ENCODE measurements at places on chromosomes 2 and 18.

- DNase-seq = no peak
These were observed 49.4 kb downstream of the AGAP1 start for GRCh38 chr2:235543128-235543750.

DNA sequence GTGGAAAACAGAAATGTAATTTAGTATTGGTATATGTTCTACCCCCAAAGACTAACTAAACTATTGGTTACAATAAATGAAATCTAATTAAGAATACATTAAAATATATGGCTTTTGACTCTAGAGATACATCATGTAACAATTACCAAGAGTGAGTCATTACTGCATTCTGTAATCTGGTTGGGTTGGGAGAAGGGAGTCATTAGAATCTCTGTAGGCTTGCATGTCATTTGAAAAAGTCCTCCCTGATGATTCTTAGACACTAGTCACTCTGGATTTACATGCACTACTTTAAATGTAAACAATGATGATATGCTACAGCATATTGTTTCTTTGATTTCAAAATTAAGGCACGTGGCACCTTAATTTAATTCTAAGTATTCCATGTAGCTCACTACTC, 293.4 kb upstream of the CHST9 start:
- DNase-seq = no peak

GRCh38 chr18:77059294-77059916, 73.2 kb downstream of the MBP start:
- DNase-seq = no peak

GRCh38 chr2:122138561-122138960, 383.1 kb downstream of the TSN start:
- no peak for DNase-seq

DNA sequence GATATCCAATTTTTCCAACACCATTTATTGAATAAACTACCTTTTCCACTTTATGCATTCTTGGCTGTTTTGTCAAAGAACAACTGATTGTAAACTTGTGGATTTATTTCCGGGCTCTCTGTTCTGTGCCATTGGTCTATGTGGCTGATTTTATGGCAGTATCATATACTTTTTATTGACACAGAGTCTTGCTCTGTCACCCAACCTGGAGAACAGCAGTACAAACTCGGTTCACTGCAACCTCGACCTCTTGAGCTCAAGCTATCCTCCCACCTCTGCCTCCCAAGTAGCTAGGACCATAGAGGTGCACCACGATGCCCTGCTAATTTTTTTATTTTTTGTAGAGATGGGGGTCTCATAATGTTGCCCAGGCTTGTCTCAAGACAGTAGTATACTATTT, 6.7 kb upstream of the GALNT5 start:
- no peak for DNase-seq

GRCh38 chr2:238168196-238169047, 9.7 kb downstream of the ERFE start:
- no peak for DNase-seq

DNA sequence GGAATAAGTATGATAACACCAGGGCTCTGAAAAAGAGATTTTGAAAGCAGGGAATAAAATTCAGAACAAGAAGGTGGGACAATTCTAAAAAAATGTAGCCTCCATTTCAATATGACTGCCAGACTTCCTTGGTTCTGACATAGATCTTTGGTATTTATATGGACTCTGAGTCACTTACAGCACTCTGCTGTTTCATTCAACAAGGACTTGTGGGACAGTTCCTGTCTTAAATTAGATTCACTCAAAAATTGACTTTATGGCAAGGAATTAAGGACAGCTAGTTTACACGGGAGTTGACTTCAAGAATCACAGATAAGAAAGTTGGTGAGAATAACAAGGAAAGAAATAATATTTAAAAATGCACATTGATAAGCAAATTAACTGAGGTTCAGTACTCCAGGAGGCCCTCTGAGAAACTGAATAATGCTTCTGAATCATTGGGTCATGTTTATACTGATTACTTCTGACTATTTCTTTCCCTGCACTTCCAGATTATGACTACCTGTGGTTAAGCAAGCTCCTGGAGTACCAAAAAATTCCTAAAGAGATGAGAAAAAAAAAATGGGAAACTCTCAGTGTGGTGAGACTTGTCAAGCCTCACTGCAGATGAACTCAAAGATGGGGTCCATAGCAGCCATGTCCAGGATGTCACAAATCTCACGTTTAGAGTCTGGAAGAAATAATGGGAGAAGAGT, 828.3 kb upstream of the PIK3C3 start:
- no peak for DNase-seq

- no peak for DNase-seq
These were observed 12.5 kb upstream of the MAL start for GRCh38 chr2:95012881-95013550.

DNA sequence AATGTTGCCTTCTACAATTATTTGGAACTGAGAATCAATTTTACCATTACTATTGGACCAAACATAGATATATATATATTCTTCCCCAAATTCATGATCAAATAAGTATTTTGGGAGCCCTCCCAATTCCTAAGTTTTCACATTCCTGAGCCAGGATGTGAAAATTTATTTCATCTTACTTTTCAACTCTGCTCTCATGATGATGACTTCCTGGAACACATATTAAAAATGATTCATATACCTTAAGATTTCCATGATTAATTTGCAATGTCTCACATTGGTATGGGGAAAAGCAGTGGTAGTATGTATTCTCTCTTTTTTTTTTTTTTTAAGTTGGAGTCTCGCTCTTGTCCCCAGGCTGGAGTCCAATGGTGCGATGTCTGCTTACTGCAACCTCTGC, 596.1 kb upstream of the ZEB2 start:
- DNase-seq = no peak

Measured in activated CD4-positive, CD25-positive, alpha-beta regulatory T cell treated with anti-CD3 and anti-CD28 coated beads, Interleukin-2, amount 50 U/mL, for 72 hours (primary cell).